ENCODE measurements at places on chromosomes 7 and 10.

- no peak for DNase-seq
Measured at GRCh38 chr10:96270571-96270970, 798 bp downstream of the BLNK start.

GRCh38 chr7:24894429-24895221 lies 85.4 kb downstream of the OSBPL3 start:
- no peak for DNase-seq

- peak; percentile 38 for DNase-seq
Measured at GRCh38 chr7:94182066-94182465, 177.9 kb upstream of the BET1 start.

DNA sequence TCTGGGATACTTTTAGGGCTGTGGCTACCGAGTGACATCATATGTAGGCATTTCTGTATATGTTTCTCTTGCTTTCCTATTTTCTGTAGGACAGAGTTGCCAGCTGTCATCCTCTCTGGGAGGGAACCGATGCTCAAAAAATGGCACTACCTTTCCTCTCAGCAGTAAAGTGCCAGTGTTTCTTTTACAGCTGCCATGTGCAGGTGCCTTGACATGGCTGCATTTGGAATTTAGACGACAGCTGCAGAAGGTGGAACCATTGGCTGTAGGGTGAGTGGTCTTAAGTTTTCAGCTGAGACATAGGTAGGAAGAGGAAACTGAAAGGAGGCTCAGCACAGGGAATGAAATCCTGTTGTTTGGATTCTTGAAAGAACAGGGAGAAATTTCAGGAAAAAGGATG lies 20.2 kb upstream of the RPA3 start:
- no peak for DNase-seq

DNA sequence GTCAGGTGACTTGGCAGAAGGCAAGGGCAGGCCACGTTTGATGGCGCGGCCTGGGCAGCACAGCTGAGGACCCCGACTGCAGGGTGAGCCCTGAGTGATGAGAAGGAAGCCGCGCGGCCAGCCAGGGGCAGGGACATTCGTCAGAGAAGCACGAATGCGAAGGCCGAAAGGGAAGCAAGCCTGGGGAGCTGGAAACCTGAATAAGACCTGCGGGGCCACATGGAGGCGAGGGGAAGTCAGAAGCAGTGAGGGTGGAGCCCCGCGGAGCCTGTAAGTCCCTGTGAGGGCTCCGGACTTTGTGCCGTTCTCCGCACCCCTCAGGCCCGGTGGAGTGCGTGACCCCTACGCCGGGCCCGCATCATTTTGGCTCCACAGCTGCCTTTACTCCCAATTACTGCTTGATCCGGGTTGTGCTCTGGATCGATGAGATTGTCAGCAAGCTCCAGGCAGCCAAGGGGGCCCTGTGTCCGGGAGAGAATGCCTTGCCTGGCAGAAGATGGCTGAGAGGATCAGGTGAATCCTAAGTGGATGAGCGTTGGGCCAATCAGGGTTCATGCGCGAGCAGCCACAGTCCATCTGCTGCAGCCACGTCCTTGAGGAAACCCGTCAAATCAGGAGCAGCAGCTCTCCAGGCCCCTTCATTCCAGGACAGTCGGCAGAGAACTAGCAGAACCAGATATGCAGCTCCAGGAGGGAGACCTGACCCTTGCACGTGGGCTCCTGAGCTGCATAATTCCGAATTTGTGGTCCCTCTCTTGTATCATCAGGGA lies 293.3 kb upstream of the SHH start:
- no peak for DNase-seq

- no peak for DNase-seq
Measured at GRCh38 chr7:80703272-80703671, 64.8 kb downstream of the CD36 start.

GRCh38 chr10:14602807-14603533 lies 171.7 kb downstream of the FAM107B start:
- no peak for DNase-seq

DNA sequence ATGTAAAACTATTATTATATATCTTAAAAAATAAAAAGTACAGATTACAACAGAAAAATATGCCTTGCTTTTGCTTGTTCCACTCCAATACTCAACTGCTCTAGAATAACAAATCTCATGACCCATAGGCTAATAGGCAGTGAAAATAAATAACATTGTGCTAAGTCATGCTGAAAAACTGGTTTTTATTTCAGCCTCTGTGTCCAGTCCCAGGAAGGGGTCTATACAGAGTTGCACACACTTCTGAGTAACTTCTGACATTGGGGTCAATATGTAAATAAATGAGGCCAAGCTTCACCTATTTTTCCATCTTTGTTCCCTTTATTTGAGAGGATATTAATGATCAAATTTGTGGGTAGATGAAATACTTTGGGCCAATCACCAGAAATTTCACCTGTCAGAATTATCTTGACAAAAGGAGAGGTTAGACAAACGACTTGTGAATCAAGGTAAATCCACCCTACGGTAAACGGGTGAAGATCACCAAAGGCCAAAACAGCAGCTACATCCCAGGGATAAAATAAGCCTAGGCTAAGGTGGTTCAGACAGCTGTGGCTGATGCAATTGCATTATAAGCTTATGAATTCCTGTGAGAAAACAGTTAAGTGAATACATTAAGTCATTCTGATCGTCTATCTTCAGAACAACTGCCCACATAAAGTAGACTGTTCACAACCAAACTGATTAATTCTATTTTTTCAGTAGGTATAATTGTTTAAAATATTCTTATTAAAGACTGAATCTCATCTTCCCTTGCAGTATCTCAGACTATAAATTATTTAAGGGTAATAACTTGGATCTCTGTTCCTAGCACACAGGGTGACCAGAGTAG lies 87.5 kb downstream of the UBE2H start:
- DNase-seq, result no peak
